ENCODE measurements at places on chromosomes 3 and 15.
A peak's percentile ranks its signal among the peaks of the same experiment; 100 is the strongest.

- peak; percentile 40 for DNase-seq
Observed at GRCh38 chr3:56115199-56115598, 353.1 kb downstream of the ERC2 start.

DNA sequence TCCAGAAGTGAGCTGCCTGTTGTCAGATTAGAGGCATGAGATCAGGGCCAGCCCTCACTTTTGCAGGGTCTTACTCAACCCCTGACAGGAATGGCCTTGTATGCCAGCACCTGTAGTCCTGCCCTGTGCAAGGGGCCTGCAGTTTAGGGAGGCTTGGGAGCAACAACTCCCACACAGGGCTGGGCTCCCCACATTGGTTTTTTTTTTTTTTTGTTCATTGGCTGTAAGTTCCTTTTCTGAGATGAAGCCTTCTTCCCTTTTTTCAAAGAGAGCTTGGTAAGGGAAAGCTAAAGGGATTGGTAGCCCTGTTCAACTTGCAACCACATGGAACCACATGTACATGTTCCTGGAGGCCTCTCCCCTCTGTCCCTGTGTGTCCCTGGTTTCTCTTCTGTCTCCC, 46.4 kb downstream of the TNFAIP8L3 start:
- no peak for DNase-seq

GRCh38 chr15:73839699-73840377, 33.5 kb upstream of the TBC1D21 start:
- DNase-seq = no peak

DNA sequence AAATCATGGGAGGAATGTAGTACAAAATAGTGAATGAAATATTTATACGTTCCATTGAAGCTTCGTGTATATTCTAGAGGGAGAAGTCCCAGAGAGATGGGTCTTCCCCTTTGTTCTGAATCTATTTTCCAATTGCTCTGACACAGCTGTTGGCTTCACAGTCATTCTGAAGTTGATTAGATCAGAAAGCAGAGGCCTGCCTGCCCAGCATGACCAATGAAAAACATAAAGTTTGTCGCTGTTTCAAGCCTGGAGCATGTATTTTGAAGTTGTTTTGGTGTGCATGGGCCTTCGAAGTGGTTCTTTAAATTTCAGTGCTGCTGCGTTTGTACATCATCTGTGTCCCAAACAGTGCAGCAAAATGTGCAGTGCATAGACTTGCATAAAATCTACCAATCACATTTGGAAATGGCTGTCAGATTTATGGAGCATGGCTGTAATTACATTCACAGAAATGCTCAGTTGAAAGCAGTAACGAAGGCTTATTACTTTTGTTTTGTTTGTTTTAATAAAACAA, 31.0 kb upstream of the RBMS3 start:
- no peak for DNase-seq

GRCh38 chr3:37739579-37740290, 121.9 kb upstream of the CTDSPL start:
- DNase-seq = peak; percentile 76

DNA sequence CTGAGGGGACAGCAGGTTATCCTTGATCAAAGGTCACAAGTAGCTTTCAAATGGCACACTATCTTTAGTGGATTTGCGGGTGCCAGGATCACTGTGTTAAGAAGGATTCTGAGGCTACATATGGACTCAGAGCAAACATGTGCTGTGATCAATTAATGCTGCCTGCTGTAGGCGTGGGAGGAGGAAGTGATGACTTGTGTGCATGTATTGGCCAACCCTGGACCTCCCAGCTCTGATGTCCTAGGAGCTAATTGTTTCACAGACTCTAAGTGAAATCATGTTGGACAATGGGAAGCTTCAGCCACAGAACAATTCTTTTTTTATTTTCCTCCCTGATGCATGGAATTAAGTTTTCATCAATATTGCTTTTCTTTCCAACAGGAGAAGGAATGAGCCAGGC, 24.4 kb downstream of the FAH start:
- no peak for DNase-seq

DNA sequence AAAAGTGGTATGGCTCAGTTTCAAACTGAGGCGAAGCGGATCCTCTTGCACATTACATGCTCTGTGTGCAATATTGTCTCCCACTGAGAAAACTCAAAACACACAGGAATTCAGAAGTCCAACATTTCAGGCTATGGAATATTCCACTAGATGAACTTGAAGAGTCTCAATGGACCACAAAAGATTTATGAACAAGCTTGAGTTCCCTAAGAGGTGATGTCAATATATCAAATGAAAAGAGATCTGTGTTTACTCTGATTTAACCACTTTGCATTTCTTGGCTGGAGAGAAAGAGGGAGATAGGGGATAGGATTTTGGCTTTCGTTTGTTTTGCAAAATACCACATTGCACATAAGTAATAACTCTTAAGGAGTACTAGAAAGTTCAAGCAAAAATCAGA, 20.3 kb downstream of the PDZRN3 start:
- DNase-seq = no peak

- DNase-seq = no peak
Observed at GRCh38 chr3:197181741-197182140, 116.7 kb downstream of the DLG1 start.

DNA sequence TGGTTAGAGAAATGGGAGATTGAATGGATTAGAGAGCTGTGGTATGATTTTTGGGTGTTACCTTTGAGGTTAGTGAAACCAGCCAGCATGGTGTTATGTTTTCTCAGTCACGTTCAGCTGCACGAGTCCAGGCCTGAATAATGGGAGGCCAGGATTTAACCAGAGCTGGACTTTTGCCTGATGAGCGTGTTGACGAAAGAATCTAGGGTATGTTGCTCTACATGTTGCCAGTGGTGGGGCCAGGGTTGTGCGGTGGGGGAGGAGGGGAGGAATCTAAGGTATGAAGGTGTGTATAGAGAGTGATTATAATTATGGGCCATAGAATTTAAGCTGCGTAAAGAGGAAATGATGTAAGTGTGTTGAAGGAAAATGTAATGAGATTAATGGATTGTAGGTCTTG, 22.8 kb downstream of the MINDY2 start:
- DNase-seq = peak; percentile 30

GRCh38 chr15:67720556-67721175, 104.6 kb upstream of the SKOR1 start:
- DNase-seq = no peak
